ENCODE measurements at places on chromosomes 2 and 18. TPM values are rescaled to one million over a fixed set of nuclear protein-coding genes. Genes with fewer than 3 reads are reported as not detected.

SETBP1 gene
- total RNA-seq = 0.05 TPM

DNA sequence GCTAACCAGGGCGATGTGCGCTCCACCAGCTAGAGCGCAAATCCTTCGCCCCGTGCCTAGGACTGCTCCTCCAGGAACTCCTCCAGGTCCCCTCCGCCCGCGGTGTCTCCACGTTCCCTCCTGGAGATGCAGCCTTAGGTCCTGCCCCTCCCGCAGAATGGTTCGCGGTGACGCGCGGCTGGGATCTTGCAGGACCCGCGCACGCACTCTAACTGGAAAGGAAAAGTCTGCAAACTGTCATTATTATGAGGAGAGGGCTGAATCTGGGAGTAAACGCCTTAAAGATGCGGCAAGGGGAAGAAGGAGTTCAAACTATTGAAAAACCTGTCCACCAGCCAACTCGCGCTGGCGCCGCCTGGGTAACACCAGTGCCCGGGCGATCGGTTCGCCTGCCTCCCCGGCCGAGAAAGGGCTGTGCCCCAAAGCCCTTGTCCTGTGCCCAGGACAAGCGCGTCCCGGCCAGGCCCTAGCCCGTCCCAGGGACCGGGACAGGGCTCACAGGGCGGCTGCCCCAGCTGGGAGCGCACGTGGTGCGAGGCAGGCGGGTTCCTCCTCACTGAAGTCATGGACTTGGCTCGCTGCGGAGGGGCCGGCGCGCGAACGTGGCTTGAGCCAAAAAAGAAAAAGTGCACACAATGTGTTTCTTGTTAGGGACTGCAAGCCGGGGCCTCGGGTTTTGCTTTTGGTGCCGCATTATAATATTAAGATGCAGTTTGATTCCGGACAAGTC is 5.5 kb upstream of the ID2 start:
- H3K4me3 ChIP-seq = no peak overlapping the region
- DNase-seq = no peak
- H3K36me3 ChIP-seq = no peaks in the 10 kb centered on the region
- H3K27me3 ChIP-seq = no peaks in the 10 kb centered on the region
- H3K4me1 ChIP-seq = peaks cover 17% of the 10 kb centered on the region
- peak overlapping the region; percentile 97 for H3K27ac ChIP-seq

GRCh38 chr2:44016282-44016681 is 20.5 kb upstream of the LRPPRC start:
- H3K27me3 ChIP-seq = peaks cover 26% of the 10 kb centered on the region
- no peaks in the 10 kb centered on the region for H3K4me1 ChIP-seq
- no peak for DNase-seq
- H3K27ac ChIP-seq = no peak overlapping the region
- H3K4me3 ChIP-seq = no peak overlapping the region

DNA sequence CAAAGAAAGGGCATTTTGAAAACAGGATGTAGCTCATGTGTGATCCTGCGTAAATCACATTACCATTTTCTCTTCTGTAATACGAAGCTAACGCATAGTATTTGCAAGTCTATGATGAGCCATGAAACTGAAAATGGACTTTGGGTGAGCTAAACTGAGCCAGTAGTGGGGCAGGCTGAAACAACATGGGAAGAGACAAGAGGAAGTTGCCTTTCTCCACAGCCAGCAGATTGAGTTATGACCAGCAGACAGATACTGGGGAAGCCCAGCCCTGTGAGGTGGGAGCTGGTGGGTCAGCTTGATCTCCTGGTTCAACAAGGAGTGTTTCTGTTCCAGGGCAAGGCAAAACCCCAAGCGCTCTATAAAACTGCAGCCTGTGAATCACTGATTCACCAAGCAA is 11.8 kb downstream of the CYRIA start:
- no peak overlapping the region for H3K4me3 ChIP-seq
- no peak for DNase-seq
- H3K27me3 ChIP-seq = peaks cover 9% of the 10 kb centered on the region
- H3K36me3 ChIP-seq = no peaks in the 10 kb centered on the region

GRCh38 chr2:119126650-119127049 is 31.9 kb downstream of the C1QL2 start:
- H3K4me1 ChIP-seq = peaks cover 9% of the 10 kb centered on the region
- H3K27me3 ChIP-seq = 0 out of 2 replicates have a peak, but pooled peaks cover 3% of the 10 kb centered on the region
- no peaks in the 10 kb centered on the region for H3K36me3 ChIP-seq
- H3K4me3 ChIP-seq = peak overlapping the region; percentile 11
- DNase-seq = peak; percentile 43

DNA sequence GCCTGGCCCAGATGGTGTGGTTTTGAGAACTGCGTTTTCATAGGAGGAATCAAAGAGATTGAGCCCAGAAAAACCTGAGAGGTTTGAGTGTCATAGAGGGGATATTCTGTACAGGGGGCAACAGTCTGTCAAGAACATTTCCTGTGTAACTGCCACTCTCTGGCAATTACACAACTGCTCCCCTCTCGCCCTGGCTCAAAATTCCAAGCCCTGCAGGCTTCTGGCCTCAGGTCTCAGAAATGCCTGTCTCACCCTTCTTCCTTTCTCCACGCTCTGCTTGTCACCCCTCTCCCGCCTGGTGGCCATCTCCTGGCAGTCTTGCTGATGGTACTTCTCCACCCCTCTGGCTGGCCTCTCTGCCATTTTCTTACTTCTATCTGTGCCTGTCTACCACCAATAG is 4.0 kb downstream of the VAMP5 start:
- no peak for DNase-seq
- no peak overlapping the region for H3K27ac ChIP-seq
- no peak overlapping the region for H3K4me3 ChIP-seq
- H3K4me1 ChIP-seq = peaks cover 32% of the 10 kb centered on the region

CD8B2 gene
- not detected for total RNA-seq

ANKRD44 gene
- total RNA-seq = 2.7 TPM

GRCh38 chr2:30231996-30232800 is 864 bp downstream of the LBH start:
- H3K4me1 ChIP-seq = no peaks in the 10 kb centered on the region
- H3K27me3 ChIP-seq = peaks cover 12% of the 10 kb centered on the region
- no peak overlapping the region for H3K27ac ChIP-seq
- DNase-seq = no peak
- H3K4me3 ChIP-seq = no peak overlapping the region

DNA sequence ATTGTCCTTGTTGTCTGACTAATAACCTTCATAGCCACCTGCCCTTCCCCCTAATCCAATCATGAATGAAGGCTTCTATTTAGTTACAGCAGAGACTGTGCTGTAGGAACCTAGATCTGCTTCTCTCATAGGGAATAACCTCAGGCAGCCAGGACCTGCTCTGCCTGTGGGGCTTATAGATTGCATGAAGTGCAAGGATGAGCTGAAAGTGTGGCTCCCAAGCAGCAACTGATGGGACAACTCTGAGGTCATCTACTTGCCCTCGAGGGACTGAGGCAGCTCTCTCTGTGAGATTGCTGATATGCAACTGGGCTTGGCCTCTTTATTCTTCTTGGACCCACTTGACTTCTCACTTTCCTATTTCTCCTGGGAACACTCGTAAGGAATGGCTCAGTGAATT is 23.8 kb upstream of the SLC38A11 start:
- no peak overlapping the region for H3K27ac ChIP-seq
- no peak overlapping the region for H3K4me3 ChIP-seq
- DNase-seq = no peak
- H3K27me3 ChIP-seq = no peaks in the 10 kb centered on the region
- H3K36me3 ChIP-seq = no peaks in the 10 kb centered on the region
- no peaks in the 10 kb centered on the region for H3K4me1 ChIP-seq

DNA sequence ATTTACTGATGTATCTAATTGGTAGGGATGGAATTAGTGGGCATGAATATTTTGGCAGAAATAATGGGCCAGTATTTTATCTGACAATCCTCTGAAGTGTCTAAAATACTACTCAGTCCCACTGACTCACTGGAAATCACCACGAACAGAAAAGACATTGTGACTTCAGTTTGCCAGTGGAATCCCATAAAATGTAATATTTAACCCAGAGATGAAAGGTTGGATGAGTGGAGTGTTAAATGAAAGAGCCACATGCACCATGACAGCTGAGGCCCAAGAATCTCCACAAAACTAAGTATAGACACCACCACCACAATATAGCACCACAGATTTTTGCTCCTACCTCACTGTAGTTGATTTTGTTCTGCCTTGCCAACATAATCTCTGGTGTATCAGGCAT is 103.9 kb downstream of the NEB start:
- H3K27me3 ChIP-seq = no peaks in the 10 kb centered on the region
- no peaks in the 10 kb centered on the region for H3K36me3 ChIP-seq
- no peak overlapping the region for H3K27ac ChIP-seq
- DNase-seq = no peak
- H3K4me3 ChIP-seq = no peak overlapping the region

DNA sequence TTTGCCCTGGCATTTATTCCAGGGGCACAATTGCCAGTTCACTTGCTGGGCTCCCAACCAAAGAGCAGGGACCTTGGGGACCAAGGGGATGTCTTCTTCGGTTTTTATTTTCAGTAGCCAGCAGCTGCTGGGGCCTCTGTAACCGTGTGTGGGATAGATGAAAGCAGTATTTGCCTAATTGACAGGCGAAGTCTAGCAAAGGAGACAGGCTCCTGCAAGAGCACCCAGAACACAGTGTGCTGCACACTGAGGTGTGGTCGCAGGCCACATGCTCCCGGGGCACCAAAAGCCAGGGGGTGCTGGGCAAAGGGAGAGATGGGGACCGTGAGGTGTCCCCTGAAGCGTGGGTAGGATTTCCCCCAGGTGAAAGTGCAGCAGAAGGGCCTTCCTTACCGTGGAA is 5.3 kb downstream of the SAG start:
- H3K27me3 ChIP-seq = no peaks in the 10 kb centered on the region
- no peaks in the 10 kb centered on the region for H3K4me1 ChIP-seq
- DNase-seq = no peak
- H3K36me3 ChIP-seq = no peaks in the 10 kb centered on the region
- H3K27ac ChIP-seq = no peak overlapping the region
- H3K4me3 ChIP-seq = no peak overlapping the region

DNA sequence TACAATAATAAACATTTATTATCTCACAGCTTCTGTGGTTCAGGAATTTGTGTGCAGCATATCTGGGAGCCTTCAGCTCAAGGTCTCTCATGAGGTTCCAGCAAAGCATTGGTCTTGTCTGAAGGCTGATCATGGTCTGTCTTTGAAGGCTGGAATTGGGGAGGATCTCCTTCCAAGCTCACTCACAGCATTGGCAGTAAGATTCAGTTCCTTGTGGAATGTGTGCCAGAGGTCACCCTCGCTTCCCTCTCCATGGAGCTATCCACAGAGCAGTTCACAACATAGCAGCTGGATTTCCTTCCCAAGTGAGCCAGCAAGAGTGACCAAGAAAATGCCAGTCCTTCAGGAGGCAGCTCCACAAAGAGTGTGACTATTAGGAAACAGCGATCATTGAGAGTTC is 202.2 kb upstream of the ST6GAL2 start:
- H3K4me1 ChIP-seq = no peaks in the 10 kb centered on the region
- no peaks in the 10 kb centered on the region for H3K36me3 ChIP-seq
- DNase-seq = no peak
- no peaks in the 10 kb centered on the region for H3K27me3 ChIP-seq
- H3K4me3 ChIP-seq = no peak overlapping the region

GRCh38 chr2:196516564-196516963 is 123.0 kb upstream of the CCDC150 start:
- H3K27ac ChIP-seq = no peak overlapping the region
- H3K4me3 ChIP-seq = no peak overlapping the region
- no peaks in the 10 kb centered on the region for H3K4me1 ChIP-seq
- no peaks in the 10 kb centered on the region for H3K36me3 ChIP-seq
- no peak for DNase-seq

GRCh38 chr2:42839809-42840501 is 47.6 kb upstream of the HAAO start:
- H3K27ac ChIP-seq = no peak overlapping the region
- peaks cover 4% of the 10 kb centered on the region for H3K4me1 ChIP-seq
- H3K4me3 ChIP-seq = no peak overlapping the region
- no peaks in the 10 kb centered on the region for H3K36me3 ChIP-seq

DNA sequence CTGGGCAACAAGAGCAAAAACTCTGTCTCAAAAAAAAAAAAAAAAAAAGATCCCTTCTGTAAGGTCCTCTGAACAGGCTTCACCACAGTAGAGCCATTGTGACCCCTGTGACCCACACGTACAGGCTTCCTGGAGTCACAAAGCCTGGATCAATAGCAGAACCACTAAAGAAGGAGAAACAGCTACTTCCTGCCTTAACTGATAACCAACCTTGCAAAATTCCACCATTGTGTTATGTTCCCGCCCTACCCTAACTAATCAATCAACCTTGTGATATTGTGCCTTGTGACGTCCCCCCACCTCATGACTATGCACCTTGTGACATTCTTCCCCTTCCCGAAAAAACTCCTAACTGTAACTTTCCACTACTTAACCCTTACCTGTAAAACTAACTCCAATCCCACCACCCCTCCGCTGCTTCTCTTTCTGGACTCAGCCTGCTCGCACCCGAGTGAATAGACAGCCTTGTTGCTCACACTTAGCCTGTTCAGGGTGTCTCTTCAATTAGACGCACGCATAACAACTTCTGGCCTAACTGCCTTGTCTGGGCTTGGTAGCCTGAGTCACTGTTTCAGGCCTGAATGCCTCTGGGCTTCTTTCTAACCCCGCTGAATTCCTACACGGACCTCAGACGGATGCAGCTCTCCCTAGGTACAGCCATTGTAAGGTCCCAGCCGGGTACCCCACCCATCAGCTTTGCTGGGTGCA is 13.9 kb downstream of the SCYGR8 start:
- no peak overlapping the region for H3K4me3 ChIP-seq
- no peak overlapping the region for H3K27ac ChIP-seq
- no peaks in the 10 kb centered on the region for H3K4me1 ChIP-seq
- H3K36me3 ChIP-seq = no peaks in the 10 kb centered on the region
- DNase-seq = no peak
- H3K27me3 ChIP-seq = no peaks in the 10 kb centered on the region
